ENCODE measurements at places on chromosomes 3 and 15. TPM values are rescaled to one million over a fixed set of nuclear protein-coding genes. Genes with fewer than 3 reads are reported as not detected.

Gene TRIM42
- not detected for polyA plus RNA-seq

Gene PRTG
- polyA plus RNA-seq = not detected

Gene CLDN16
- not detected for polyA plus RNA-seq

Gene CD96
- 0.97 TPM for polyA plus RNA-seq

Gene ZIC4
- not detected for polyA plus RNA-seq

Gene FANCD2OS
- polyA plus RNA-seq = not detected

Gene TM4SF4
- polyA plus RNA-seq = not detected

Gene CNOT10
- polyA plus RNA-seq = 19.6 TPM

- H3K27me3 ChIP-seq = no peaks in the 10 kb centered on the region
- no peak overlapping the region for H3K4me3 ChIP-seq
- DNase-seq = no peak
- no peaks in the 10 kb centered on the region for H3K36me3 ChIP-seq
- H3K4me1 ChIP-seq = no peaks in the 10 kb centered on the region
- H3K27ac ChIP-seq = no peak overlapping the region
Measured at GRCh38 chr3:157573780-157574378, 70.7 kb upstream of the VEPH1 start.

DNA sequence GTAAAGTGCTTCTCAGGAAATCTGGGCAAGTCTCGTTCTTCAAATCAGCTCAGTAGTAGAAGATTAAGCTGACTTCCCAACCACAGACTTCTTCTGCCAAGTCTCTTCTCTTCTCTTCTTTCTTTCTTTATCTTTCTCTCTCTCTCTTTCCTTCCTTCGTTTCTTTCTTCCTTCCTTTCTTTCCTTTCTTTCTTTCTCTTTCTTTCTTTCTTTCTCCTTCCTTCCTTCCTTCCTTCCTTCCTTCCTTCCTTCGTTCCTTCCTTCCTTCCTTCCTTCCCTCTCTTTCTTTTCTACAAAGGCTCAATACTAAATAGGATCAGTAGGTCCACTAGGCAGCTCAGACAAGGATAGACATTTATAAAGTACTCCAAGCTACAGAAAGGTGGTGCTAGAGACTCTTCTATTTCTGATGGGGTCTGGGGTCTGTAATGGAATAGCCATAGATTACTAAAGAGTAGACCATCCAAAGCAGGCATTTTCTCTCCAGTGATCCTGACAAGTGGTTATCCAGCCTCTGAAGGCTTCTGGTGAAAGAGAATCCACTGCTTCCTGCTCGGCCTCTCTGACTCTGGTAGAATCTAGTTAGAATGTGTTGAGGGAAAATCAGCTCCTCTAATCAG lies 100.8 kb downstream of the TPRG1 start:
- H3K4me1 ChIP-seq = peaks cover 17% of the 10 kb centered on the region
- H3K27me3 ChIP-seq = no peaks in the 10 kb centered on the region
- no peaks in the 10 kb centered on the region for H3K36me3 ChIP-seq

- DNase-seq = peak; percentile 4
- H3K4me1 ChIP-seq = peaks cover 8% of the 10 kb centered on the region
- H3K36me3 ChIP-seq = no peaks in the 10 kb centered on the region
- H3K4me3 ChIP-seq = no peak overlapping the region
- H3K27ac ChIP-seq = no peak overlapping the region
Measured at GRCh38 chr3:143529018-143529478, 319.2 kb downstream of the SLC9A9 start.

- H3K27me3 ChIP-seq = no peaks in the 10 kb centered on the region
- no peaks in the 10 kb centered on the region for H3K4me1 ChIP-seq
- no peak overlapping the region for H3K4me3 ChIP-seq
- H3K36me3 ChIP-seq = no peaks in the 10 kb centered on the region
- no peak overlapping the region for H3K27ac ChIP-seq
- DNase-seq = no peak
Measured at GRCh38 chr3:55742832-55743136, 255.7 kb upstream of the WNT5A start.

GRCh38 chr3:106168962-106169750 lies 300.3 kb upstream of the CBLB start:
- no peaks in the 10 kb centered on the region for H3K4me1 ChIP-seq
- H3K4me3 ChIP-seq = no peak overlapping the region
- no peak overlapping the region for H3K27ac ChIP-seq
- no peaks in the 10 kb centered on the region for H3K27me3 ChIP-seq
- DNase-seq = no peak
- H3K36me3 ChIP-seq = no peaks in the 10 kb centered on the region

DNA sequence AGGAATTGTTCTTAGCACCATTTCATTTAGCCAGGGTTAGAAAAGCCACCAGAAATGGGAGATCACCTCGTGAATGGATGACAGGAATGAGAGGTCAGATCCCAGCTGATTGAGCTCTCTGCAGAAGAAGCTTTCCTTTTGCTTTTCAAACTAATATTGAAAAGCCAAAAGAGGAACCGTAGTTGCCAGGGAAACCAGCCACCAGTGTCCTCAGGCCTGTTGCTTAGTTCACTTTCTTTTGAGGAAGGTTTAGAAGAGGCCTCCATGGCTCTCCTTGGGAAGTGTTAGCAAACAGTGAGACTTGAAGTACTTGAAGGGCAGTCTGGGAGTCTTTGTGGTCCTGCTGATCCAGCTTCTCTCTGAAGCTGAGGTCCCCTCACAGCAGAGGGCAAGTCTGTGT lies 7.4 kb upstream of the CCK start:
- H3K27ac ChIP-seq = no peak overlapping the region
- H3K4me1 ChIP-seq = no peaks in the 10 kb centered on the region
- no peak for DNase-seq
- peaks cover 12% of the 10 kb centered on the region for H3K27me3 ChIP-seq

DNA sequence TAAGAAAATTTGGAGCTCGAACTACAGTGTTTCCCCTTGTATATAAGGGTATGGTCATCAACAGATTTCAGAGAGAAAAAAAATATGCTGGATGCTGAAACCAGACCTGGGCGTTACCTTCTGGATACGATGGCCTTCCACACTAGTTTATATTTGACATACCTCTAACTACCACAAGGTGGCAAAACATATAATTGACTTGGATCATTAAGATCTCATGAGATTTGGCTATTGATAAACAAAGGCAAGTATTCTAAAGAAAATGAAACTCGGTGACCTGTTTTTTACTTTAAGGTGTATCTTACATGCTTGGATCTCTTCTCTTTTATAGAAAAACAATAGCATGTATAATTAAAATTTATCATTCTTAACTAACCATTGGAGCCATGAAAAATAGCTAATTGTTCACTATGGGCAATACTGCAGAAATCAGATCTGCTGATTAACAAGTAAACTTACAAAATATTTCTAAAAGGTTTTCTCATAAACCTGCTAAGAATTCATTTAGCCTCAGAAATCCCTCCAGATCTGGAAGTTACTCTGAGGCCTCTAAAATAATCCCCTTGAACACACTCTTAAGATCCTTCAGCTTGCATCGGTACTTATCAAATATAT lies 300.6 kb upstream of the KCNH8 start:
- no peak for DNase-seq
- no peak overlapping the region for H3K4me3 ChIP-seq
- no peaks in the 10 kb centered on the region for H3K36me3 ChIP-seq
- no peak overlapping the region for H3K27ac ChIP-seq
- peaks cover 5% of the 10 kb centered on the region for H3K4me1 ChIP-seq

GRCh38 chr3:11437506-11437905 lies 165.3 kb downstream of the ATG7 start:
- H3K36me3 ChIP-seq = peaks cover 56% of the 10 kb centered on the region
- H3K4me1 ChIP-seq = peaks cover 3% of the 10 kb centered on the region
- no peak overlapping the region for H3K27ac ChIP-seq
- no peaks in the 10 kb centered on the region for H3K27me3 ChIP-seq
- no peak for DNase-seq

DNA sequence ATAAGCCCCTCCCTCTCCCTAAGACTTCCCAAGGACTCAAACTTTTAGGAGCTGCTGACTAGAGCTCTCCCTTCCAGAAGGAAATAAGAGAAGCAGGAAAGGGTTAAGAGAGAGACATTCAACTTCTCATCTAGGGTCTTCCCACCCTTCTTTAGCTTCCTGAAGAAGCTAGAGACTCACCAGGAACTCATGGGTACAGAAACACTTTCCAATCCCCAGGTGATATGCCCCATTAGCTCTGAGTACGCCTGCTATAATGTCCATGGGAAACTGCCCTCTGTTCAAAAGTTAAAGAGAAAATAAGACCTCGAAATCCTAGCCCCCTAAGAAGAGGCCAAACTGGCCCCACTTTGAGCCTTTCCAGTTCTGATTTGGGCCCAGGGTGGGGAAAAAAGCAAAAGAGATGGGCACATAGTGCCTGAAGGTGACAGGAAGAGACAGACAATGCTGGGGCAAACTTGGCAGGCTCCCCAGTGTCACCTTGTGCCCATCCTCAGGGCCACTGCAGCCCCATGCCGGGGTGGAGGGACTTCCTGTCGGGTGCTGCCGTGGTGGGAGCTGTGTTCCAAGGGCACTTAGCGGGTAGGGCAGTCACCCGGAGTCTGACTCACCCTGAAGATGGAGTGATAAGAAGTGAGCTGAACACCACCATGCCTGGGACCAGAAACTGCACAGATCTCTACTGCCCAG lies 29.5 kb downstream of the CCDC12 start:
- H3K4me3 ChIP-seq = peak overlapping the region; percentile 61
- peak overlapping the region; percentile 87 for H3K27ac ChIP-seq
- peaks cover 14% of the 10 kb centered on the region for H3K36me3 ChIP-seq

DNA sequence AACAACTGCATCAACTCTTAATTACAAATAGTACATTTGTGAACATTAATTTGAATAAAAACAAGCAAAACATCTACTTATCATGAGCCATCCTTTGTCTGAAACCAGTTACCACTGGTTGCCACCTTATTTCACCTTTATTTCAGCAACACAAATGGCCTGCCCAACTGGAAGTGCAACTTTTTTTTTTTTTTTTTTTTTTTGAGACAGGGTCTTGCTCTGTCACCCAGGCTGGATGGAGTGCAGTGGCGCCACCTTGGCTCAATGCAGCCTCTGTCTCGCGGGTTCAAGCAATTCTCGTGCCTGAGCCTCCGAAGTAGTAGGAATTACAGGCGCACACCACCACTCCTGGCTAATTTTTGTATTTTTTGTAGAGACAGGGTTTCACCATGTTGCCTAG lies 13.1 kb downstream of the WDR82 start:
- H3K36me3 ChIP-seq = peaks cover 94% of the 10 kb centered on the region
- peaks cover 21% of the 10 kb centered on the region for H3K4me1 ChIP-seq
- H3K27ac ChIP-seq = no peak overlapping the region
- H3K4me3 ChIP-seq = no peak overlapping the region
- H3K27me3 ChIP-seq = no peaks in the 10 kb centered on the region

GRCh38 chr3:71109977-71110285 lies 473.6 kb downstream of the FOXP1 start:
- peaks cover 78% of the 10 kb centered on the region for H3K36me3 ChIP-seq
- H3K4me3 ChIP-seq = no peak overlapping the region
- no peak for DNase-seq
- H3K4me1 ChIP-seq = no peaks in the 10 kb centered on the region
- no peak overlapping the region for H3K27ac ChIP-seq
- no peaks in the 10 kb centered on the region for H3K27me3 ChIP-seq

- no peaks in the 10 kb centered on the region for H3K4me1 ChIP-seq
- H3K27me3 ChIP-seq = no peaks in the 10 kb centered on the region
- DNase-seq = no peak
- no peak overlapping the region for H3K4me3 ChIP-seq
Measured at GRCh38 chr15:80923668-80924067, 66.0 kb downstream of the MESD start.

GRCh38 chr3:47086071-47086470 lies 77.8 kb downstream of the SETD2 start:
- no peak for DNase-seq
- H3K36me3 ChIP-seq = peaks cover 68% of the 10 kb centered on the region
- H3K4me1 ChIP-seq = peaks cover 30% of the 10 kb centered on the region
- no peak overlapping the region for H3K4me3 ChIP-seq
- no peaks in the 10 kb centered on the region for H3K27me3 ChIP-seq

GRCh38 chr3:59106085-59106648 lies 56.3 kb upstream of the CFAP20DC start:
- H3K27me3 ChIP-seq = no peaks in the 10 kb centered on the region
- H3K4me3 ChIP-seq = no peak overlapping the region
- H3K27ac ChIP-seq = no peak overlapping the region
- no peaks in the 10 kb centered on the region for H3K4me1 ChIP-seq
- H3K36me3 ChIP-seq = no peaks in the 10 kb centered on the region
- no peak for DNase-seq

DNA sequence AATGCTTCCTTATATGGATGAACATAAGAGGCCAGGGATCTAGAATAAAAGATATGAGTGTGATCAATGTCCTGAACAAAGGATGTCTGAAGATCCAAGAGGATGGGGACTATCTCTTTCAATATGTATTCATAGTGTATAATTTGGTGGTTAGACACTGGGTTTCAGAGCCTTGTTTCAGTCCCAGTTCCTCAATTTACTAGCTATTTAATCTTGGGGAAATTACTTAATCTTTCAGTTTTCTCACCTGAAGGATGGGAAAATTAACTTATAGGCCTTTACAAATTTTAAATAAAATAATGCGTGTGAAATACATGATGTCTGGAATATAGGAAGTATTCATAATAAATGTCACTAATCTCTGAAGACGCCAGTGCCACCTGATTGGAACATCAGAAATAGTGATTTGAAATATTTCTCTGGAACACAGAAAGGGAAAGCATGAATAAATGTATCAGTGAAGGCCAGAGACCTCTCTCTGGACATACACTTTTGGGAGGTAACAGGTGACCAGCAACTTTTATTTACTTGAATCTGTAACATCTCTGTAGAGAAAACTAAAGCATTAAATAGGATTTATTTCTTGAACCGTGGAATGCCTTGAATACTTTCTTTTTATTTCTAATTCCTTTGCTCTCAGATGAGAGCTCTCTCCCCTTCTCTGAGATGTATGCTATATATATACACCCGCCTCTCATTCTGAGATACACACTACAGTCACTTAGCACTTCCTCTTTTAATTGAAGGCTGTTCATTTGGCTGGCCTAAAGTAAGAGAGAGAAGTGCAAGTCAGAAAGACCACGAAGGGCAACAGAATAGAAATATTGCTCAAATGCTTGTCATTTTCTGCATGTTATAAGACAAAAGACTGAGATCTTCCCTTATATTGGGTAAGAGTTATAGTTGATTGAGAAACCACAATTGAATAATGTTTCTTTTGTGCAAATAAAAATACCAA lies 407.1 kb downstream of the LSAMP start:
- no peaks in the 10 kb centered on the region for H3K36me3 ChIP-seq
- H3K4me3 ChIP-seq = peak overlapping the region; percentile 26
- H3K27ac ChIP-seq = no peak overlapping the region
- H3K4me1 ChIP-seq = peaks cover 31% of the 10 kb centered on the region
- no peaks in the 10 kb centered on the region for H3K27me3 ChIP-seq

- H3K27me3 ChIP-seq = peaks cover 60% of the 10 kb centered on the region
- no peaks in the 10 kb centered on the region for H3K36me3 ChIP-seq
- DNase-seq = peak; percentile 51
- H3K27ac ChIP-seq = no peak overlapping the region
Measured at GRCh38 chr3:138935863-138936740, 10.8 kb downstream of the FOXL2 start.
